Activated T-helper 17 cell treated with anti-CD3 and anti-CD28 coated beads, Interleukin-2, amount 50 U/mL, for 72 hours (primary cell): ENCODE measurements at places on chromosomes 5 and 9. TPM values are rescaled to one million over a fixed set of nuclear protein-coding genes. Genes with fewer than 3 reads are reported as not detected.

The CHSY3 gene
- total RNA-seq: not detected

GRCh38 chr9:127538849-127539258 is 73.2 kb upstream of the STXBP1 start:
- ATAC-seq: no peak

GRCh38 chr5:168867241-168867640 is 288.1 kb upstream of the PANK3 start:
- no peak for ATAC-seq

The LCN15 gene
- total RNA-seq: not detected

DNA sequence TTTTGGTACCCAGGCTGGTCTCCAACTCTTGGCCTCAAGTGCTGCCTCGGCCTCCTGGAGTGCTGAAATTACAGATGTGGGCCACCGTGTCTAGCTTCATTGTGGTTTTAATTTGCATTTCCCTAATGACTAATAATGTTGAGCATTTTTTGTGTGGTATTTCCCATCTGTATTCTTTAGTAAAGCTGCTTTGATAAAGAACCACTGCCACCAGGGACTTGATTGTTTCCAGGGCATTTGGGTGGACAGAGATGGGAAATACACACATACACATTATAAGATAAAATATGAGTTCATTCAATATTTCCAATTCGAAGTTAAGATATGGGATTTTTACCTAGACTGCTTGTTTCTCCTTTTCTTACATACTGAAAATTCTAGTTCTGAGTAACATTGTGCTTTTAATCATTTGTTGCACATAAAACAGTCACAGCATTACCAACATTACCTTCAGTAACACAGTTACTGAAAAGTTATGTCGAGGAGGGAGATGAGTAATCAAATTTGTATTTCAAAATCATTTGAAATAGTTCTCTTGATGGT is 28.9 kb downstream of the HABP4 start:
- peak; percentile 80 for ATAC-seq

DNA sequence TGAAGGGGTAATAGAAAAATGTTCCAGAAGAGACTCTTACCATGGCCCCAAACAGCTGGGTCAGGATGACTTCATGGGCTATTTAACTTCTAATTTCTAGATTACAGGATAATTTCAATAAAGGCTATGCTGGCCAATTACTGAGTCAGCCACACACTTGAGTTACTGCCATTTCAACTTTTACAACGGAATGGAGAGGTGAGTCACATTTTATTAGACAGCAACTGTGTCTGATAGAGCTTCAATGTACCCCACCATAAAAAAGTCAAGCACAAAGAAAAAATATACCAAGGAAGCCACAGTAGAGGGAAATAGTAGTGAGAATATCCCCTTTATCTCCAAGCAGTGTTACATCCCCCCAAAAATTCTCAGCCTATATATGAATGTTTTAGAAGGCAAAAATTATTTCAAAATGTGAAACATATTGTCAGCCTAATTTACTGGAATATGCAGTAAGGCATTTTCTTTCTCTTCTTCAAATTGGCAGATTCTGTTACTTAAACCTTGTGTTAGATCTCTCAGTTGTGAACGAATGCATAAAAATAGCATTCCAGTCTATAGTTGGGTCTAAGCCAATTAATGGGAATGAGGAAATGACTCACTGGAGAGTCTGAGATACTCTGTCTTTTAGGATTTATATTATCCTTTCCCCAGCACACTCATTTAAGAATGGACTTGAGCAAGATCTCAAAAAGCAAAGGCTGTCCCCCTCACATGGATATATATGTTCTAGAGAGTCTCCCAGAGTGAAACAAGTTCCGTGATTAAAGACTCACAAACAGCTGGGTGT is 47.1 kb upstream of the RAI14 start:
- ATAC-seq: no peak

GRCh38 chr9:7094052-7094451 is 336.3 kb downstream of the KDM4C start:
- ATAC-seq: no peak

The SV2C gene
- total RNA-seq: 0.45 TPM
